ENCODE measurements at places on chromosomes 1 and 21.

DNA sequence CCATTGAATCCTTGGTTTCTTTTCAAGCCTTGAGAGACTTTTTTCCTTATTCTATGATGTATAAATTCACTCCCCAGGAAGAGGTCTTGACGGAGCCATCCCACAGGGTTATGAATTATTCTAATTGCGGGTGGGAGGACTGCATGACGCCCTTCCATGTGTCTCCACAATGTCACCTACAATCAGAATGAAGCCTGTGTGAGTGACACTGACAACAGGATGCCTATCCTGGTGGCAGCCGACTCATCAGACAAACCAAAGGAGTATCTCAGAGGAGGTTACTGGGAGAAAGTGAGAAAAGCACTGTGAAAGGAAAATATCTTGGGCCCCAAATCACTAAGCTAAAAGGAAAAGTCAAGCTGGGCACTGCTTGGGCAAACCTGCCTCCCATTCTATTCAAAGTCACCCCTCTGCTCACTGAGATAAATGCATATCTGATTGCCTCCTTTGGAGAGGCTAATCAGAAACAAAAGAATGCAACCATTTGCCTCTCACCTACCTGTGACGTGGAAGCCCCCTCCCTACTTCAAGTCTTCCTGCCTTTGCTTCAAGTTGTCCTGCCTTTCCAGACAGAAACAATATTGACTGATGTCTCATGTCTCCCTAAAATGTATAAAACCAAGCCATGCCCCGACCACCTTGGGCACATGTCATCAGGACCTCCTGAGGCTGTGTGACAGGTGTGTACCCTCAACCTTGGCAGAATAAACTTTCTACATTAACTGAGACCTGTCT, 98.4 kb downstream of the SMYD2 start:
- DNase-seq: no peak

DNA sequence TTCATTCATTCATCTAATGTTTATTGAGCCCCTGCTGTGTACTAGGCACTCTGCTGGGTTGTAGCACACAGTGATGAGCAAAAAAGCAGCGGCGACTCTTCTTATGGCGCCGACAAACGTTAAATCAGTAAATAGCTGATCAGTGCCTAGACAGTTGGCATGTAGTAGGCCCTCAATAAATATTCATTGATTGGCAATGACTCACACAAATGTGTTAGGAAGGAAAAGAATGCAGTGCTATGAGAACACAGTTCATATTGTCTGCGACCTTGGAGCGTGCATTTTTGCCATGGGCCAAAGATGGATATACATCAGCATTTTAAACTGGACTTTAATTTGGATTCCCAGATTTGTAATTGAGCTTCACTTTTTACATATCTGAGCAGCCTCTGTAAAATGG, 52.0 kb downstream of the PRDM2 start:
- no peak for DNase-seq

- no peak for DNase-seq
Observed at GRCh38 chr21:42374864-42375499, 8.6 kb upstream of the TFF1 start.

GRCh38 chr21:41831866-41832595, 47.1 kb downstream of the PRDM15 start:
- no peak for DNase-seq

DNA sequence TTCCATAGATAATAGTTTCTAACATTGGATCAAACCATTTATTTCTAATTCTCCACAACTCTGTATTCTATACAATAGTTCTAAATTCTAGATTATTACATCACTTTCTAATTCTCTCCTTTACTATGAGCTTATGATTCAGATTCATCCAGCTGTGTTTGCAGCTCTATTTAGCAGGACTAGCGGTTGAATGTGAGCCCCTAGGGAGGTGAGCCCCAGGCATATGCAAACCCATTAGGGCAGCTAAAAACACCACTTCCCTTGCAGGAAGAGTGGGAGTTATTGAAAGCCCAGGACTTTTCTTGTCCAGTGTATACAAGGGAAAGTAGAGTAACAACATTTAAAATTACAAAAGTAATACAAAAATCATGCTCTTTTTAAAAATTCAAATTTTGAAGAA, 56.9 kb downstream of the KRTAP19-8 start:
- DNase-seq: no peak

DNA sequence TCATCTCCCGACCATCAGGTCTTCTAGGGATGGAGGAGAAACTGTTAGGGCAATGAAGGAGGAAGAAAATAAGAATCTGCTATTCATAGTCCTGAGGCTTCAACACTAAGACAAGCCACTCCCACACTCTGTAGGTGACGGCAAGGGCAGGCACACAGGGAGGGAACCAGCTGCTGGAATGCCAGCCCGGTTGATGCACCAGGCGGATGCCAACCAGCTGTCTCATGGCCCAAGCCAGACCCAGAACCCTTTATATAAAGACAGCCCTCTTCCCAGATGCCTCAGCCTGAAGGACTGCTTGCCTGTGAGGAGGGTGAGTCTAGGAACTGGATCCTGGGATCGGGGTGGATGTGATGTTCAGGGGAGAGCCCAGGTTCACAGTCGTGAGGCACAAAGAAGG, at the start of gene KPRP:
Gene KPRP (plus strand): TSS at position 279 of the 400 bp plus-strand sequence. CDS start 1,564 bp downstream, outside the sequence.
- DNase-seq: no peak

DNA sequence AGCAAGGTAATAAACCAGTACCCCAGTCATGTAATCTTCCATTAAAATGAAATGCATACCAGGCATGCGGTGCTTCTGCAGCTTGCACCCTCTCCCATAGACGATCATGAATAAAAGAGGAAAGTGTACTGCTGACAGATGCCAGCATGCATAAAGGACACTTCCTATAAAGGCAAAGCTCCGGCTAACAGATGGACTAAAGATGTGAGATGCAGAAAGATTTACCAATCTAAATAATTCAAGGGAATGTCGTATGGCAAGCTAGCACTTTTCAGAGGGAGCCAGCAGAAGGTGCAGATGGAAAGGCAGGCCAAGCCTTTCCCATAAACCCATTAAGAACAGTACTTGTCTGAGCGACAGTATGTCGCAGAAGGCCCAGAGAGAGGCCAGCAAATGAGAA, 542.0 kb downstream of the NUF2 start:
- DNase-seq: no peak
